Cardiac muscle cell (in vitro differentiated cells and primary cell): ENCODE measurements at places on chromosomes 2 and 18.

DNA sequence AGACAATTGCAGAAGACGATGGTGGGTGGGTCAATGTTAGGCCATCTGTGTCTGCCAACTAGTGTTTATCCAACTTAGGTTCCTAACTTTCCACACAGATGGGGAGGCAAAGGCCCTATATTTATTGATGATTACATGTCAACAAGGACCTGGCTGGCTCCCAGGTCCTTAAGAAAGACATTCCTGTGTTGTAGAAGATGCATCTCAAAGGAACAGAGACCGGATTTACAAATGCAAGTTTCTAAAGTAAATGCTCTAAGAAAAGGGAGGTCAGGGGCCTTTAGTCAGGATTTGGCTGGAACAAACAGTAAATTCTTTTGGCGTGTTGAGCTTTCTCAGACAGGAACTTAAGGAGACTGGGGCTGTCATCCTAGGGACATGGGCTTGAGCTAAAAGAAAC, 175.0 kb downstream of the SH3BP4 start:
- H3K4me3 ChIP-seq = no peak overlapping the region
- H3K27ac ChIP-seq = no peak overlapping the region
- DNase-seq = no peak

DNA sequence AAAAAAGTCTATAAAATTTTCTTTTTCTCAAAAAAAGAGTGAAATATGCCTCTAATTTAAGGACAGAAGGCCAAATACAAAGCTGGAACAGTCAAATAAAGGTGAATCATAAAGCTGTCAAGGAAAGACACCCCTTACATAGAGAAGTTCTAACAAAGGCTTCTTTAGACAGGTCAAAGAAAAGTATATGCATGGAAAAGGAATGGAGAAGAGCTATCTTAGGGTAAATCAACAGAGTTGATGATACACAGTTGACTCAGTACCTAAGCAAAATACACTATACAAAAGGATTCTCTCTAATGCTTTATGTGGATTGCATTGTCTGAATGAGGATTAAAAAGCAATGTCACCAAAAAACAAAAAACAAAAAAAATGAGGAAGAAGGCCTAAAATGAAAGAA, 214.8 kb downstream of the TXNL1 start:
- no peaks in the 10 kb centered on the region for H3K27me3 ChIP-seq
- H3K36me3 ChIP-seq = no peaks in the 10 kb centered on the region
- H3K4me1 ChIP-seq = no peaks in the 10 kb centered on the region
- H3K4me3 ChIP-seq = no peak overlapping the region
- no peak for DNase-seq
- H3K27ac ChIP-seq = no peak overlapping the region

- H3K4me1 ChIP-seq = peaks cover 10% of the 10 kb centered on the region
- H3K27ac ChIP-seq = no peak overlapping the region
- no peak for DNase-seq
- no peaks in the 10 kb centered on the region for H3K27me3 ChIP-seq
Measured at GRCh38 chr18:28469946-28470345, 293.0 kb upstream of the CDH2 start.

DNA sequence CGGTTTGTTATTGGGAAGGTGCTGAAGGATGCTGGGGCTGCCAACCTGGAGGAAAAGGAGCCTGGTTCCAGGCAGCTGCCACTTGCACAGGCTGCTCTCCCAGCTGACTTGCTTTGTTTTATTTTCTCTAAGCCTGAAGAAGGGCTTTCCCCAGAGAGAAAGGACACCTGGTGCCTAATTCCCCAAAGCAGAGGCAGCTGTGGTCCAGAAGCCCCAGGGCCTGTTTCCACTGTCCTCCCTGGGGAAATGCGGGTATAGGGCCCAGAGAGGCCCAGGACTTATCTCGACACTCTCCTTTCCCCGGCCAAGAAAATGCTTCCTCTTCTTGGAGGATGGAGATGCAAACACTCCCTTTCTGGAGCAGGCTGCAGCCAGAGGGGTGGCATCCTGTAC, 30.1 kb downstream of the INO80C start:
- no peaks in the 10 kb centered on the region for H3K27me3 ChIP-seq
- DNase-seq = no peak
- no peak overlapping the region for H3K27ac ChIP-seq
- no peaks in the 10 kb centered on the region for H3K36me3 ChIP-seq
